ENCODE measurements at places on chromosomes 5 and 9.

DNA sequence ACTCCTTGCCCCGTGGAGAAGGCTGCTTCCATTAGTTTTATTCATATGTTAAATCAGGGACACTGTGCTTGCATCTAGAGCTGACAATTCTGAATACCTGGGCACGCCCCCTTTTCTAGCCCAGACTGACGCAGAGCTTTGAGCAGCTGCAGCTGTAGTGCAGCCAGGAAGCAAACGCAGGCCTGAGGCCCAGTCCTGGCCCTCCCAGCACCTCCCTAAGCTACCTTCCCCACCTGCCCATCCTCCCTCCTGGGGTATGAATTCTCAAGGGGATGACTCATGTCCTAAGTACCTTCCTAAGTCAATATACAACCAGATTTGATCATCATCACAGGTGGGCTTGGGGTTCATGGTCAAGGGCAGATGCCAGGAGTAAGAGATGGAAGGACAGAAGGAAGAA is 3.5 kb downstream of the PHF19 start:
- peak overlapping the region; percentile 13 for H3K27ac ChIP-seq
- H3K4me1 ChIP-seq: peaks cover 16% of the 10 kb centered on the region
- H3K27me3 ChIP-seq: no peaks in the 10 kb centered on the region
- no peak overlapping the region for H3K4me3 ChIP-seq
- DNase-seq: no peak

DNA sequence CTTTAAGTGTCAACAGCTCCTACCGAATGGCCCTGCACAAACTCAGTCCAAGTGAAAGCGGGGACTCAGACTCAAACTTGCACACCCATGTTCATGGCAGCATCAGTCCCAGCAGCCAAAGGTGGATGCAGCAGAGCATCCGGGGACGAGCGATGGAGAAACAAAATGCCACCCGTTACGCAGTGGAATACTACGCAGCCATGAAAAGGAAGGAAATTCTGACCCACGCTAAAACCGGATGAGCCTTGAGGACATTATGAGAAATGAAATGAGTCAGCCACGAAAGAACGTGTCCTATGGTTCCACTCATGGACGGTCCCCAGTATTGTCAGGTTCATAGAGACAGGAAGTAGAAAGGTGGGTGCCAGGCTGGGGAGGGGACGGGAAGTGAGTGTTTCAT is 48.6 kb upstream of the NOTCH1 start:
- no peaks in the 10 kb centered on the region for H3K36me3 ChIP-seq
- no peak overlapping the region for H3K27ac ChIP-seq
- no peak for DNase-seq
- peaks cover 28% of the 10 kb centered on the region for H3K27me3 ChIP-seq

DNA sequence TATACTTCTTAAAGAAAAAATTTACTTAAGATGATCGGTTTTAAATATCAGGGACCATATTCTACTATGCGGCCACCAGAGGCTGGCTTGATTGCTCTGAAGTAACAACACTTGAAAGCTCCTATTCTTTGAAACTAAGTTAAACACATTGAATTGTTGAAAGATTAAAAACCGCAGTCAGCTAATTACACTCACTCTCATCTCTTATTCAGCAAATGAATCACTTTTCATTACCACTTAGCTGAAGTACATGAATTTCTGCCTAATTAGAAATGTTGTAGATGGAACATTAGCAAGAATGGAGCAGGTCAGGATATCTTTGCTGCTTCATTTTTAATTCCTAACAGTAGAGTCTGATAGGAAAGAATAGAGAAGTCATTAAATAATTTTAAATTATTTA is 42.3 kb downstream of the LSM11 start:
- H3K4me3 ChIP-seq: no peak overlapping the region
- no peaks in the 10 kb centered on the region for H3K27me3 ChIP-seq
- no peak for DNase-seq
- H3K4me1 ChIP-seq: no peaks in the 10 kb centered on the region
- H3K36me3 ChIP-seq: peaks cover 48% of the 10 kb centered on the region

DNA sequence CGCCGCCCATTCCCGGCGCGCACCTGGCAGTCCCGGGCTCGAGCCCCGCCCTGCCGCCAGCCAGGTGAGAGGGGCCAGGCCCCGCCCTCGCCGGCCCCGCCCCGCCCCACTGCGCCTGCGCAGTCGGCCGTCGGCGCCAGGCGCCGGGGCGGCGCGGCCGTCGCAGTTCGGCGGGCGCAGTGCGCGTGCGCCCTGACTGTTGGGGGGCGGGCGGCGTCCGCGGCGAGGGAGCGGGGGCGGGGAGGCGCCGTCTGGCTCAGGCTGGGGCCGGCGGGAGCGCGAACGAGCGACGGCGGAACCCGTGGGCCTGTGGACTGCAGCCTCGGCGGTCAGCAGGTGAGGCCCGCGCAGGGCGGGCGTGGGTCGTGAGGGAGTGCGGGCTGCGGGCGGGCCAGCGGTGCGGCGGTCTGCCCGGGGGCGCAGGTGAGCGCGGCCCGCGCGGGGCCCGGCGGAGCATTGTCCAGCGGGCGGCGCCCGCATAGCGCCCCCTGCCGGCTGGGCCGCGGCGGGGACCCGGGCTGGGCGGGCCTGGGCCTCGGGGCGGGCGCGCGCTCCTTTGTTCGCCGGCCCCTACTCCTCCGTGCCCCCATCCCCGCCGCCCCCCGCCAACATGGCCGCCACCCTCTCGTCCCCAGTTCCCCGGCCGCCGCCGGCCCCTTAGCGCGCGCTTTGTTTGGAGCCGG is at the start of gene SPIN1:
Gene SPIN1, plus strand, starts transcription at position 242 of the 683 bp plus-strand sequence. CDS start 38,096 bp downstream, outside the sequence.
- H3K27ac ChIP-seq: peak within 1 kb of the TSS; percentile 96
- peak; percentile 88 for DNase-seq
- peak within 1 kb of the TSS; percentile 96 for H3K4me3 ChIP-seq
- H3K27me3 ChIP-seq: no peaks in the 10 kb centered on the region

GRCh38 chr5:32455311-32455710 is 10.8 kb upstream of the ZFR start:
- no peaks in the 10 kb centered on the region for H3K27me3 ChIP-seq
- no peaks in the 10 kb centered on the region for H3K36me3 ChIP-seq
- H3K27ac ChIP-seq: no peak overlapping the region
- no peaks in the 10 kb centered on the region for H3K4me1 ChIP-seq

GRCh38 chr5:164563370-164563769 is 1058.0 kb downstream of the MAT2B start:
- no peaks in the 10 kb centered on the region for H3K27me3 ChIP-seq
- H3K27ac ChIP-seq: no peak overlapping the region
- H3K36me3 ChIP-seq: no peaks in the 10 kb centered on the region
- no peak overlapping the region for H3K4me3 ChIP-seq
- no peaks in the 10 kb centered on the region for H3K4me1 ChIP-seq
- DNase-seq: no peak

DNA sequence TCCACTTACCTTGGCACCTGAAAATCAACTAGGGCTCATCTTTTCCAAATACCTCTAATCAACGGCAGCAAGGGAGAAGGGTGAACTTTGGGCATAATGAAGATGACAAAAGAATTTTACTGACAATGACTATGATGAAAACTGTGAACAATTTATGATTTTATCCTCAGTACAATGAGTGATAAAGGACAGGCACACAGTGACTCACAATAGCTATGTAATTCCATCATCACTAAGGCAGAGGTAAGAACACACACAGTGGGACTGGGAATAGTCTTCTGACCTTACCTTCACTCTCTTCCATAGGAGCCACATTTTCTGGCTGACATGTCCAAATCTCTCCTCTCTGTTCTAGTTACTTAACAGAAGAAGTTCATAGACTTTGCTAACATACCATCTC is 26.1 kb upstream of the KCNV2 start:
- no peak for DNase-seq
- H3K27ac ChIP-seq: no peak overlapping the region
- H3K27me3 ChIP-seq: no peaks in the 10 kb centered on the region
- no peak overlapping the region for H3K4me3 ChIP-seq
- H3K36me3 ChIP-seq: no peaks in the 10 kb centered on the region

- H3K4me1 ChIP-seq: peaks cover 4% of the 10 kb centered on the region
- no peak for DNase-seq
- H3K27me3 ChIP-seq: peaks cover 68% of the 10 kb centered on the region
- H3K36me3 ChIP-seq: no peaks in the 10 kb centered on the region
Observed at GRCh38 chr5:1294835-1295649, at the start of gene TERT. Gene TERT, minus strand, starts transcription at chr5:1295068. Its CDS starts 79 bp downstream, at chr5:1294989.

- DNase-seq: no peak
- H3K4me1 ChIP-seq: no peaks in the 10 kb centered on the region
- no peaks in the 10 kb centered on the region for H3K27me3 ChIP-seq
- no peaks in the 10 kb centered on the region for H3K36me3 ChIP-seq
- H3K4me3 ChIP-seq: no peak overlapping the region
Observed at GRCh38 chr5:71872311-71872864, 153.3 kb downstream of the CARTPT start.

- DNase-seq: no peak
- H3K4me3 ChIP-seq: no peak overlapping the region
- H3K27ac ChIP-seq: no peak overlapping the region
- H3K4me1 ChIP-seq: no peaks in the 10 kb centered on the region
Observed at GRCh38 chr9:3855929-3856328, 330.1 kb upstream of the RFX3 start.

- H3K4me3 ChIP-seq: no peak overlapping the region
- no peak for DNase-seq
- H3K4me1 ChIP-seq: no peaks in the 10 kb centered on the region
- no peaks in the 10 kb centered on the region for H3K27me3 ChIP-seq
- H3K36me3 ChIP-seq: no peaks in the 10 kb centered on the region
- H3K27ac ChIP-seq: no peak overlapping the region
Observed at GRCh38 chr9:90064248-90064647, 459.4 kb downstream of the GADD45G start.

DNA sequence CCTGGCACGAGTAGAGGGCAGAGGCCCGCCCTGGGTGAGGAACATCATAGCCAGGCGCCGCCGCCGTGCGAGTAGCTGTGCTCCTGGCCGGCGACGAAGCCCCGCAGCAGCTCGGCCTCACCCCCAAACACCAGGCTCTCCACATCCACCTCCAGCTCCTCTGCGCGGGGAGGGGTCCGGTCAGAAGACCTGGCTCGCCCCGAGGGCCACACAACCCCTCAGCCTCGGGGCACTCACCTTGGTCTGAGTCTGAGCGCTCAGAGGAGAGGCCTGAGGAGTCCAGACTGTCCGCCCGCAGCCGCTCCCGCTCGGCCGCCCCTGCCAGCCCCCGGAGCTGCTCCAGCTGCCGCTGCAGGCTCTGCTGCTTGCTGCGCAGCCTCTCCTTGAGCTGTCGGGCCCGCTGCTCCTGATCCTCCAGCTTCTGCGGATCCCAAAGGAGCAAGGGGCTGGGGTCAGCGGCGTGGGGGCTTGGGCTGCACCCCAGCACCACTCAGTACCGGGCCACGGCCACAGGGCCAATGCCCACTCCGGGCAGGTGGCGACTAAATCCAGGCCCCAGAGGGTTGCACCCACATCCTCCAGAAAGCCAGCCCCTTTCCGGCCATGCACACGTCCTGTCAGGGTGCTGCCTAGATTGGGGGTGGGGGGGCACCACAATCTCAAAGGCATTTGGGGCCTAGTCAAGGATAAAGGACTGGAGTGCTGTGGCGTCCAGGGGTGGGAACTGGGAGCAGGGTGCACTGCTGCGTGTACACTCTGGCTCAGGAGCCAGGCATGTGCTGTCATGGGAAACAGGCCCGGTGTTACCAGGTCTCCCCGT is 3.9 kb downstream of the MXD3 start:
- H3K27me3 ChIP-seq: no peaks in the 10 kb centered on the region
- peaks cover 40% of the 10 kb centered on the region for H3K4me1 ChIP-seq
- no peak overlapping the region for H3K4me3 ChIP-seq

DNA sequence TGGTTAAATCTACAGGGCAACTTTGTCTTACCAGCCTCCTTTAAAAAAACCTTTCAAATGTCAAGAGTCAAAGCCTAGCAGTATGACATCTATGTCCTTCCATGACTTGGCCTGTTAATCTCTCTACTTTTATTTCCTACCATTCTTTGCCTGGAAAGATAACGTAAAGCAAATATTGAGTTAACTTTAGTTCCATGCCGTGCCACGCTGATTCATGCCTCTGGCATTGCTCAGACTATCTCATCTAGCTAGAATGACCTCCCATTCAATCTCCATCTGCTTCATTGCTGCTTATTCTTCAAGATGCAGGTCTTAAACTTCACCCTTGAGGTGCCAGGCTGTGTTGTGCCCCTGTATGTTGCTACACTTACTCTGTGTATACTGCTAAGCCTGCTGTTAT is 729.8 kb downstream of the EFNA5 start:
- no peaks in the 10 kb centered on the region for H3K27me3 ChIP-seq
- no peak overlapping the region for H3K27ac ChIP-seq
- no peak for DNase-seq
- no peaks in the 10 kb centered on the region for H3K36me3 ChIP-seq

DNA sequence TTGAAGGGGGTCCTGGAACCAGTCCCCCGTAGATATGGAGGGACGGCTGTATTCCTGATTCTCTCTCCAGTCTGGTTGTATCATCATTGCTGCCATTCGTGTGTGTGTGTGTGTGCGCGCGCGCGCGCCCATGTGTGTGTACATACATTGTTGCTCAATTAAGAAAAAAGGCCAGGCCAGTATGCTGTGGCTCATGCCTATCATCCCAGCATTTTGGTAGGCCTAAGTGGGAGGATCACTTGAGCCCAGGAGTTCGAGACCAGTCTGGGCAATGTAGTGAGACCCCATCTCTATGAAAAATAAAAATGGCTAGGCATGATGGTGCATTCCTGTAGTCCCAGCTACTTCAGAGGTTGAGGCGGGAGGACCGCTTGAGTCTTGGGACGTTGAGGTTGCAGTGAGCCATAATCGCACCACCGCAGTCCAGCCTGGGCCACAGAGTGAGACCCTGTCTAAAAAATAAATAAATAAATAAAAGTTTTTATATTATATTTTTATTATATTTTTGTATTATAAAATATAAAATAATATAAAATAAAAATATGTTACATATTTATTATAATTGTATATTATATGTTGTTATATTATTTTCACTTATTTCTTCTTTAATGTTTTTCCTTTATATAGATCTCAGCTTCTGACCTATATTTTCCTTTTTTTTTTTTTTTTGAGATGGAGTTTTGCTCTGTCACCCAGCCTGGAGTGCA is 53.2 kb downstream of the SPIN1 start:
- H3K27me3 ChIP-seq: no peaks in the 10 kb centered on the region
- no peak overlapping the region for H3K4me3 ChIP-seq
- H3K4me1 ChIP-seq: no peaks in the 10 kb centered on the region
- H3K27ac ChIP-seq: no peak overlapping the region

DNA sequence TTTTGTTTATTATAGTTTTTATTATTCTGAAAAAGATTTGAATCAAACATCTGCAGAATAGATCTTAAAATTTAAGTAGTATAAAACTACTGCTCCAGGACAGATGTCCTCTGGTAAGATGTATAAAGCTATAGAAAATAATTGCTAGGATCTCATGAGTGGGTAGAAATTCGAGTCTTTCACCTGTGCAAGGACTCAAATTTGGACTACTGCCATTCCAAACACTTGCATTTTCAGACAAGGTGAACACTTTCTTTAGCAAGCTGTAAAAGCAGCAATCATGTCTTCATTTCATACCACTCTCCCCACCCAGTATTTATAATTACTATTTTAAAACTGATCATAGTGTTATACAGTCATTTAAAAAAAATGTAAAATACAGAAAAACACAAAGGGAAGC is 20.7 kb downstream of the SKP2 start:
- H3K27ac ChIP-seq: no peak overlapping the region
- DNase-seq: no peak
- no peak overlapping the region for H3K4me3 ChIP-seq
- peaks cover 54% of the 10 kb centered on the region for H3K36me3 ChIP-seq
- no peaks in the 10 kb centered on the region for H3K4me1 ChIP-seq

- H3K27me3 ChIP-seq: no peaks in the 10 kb centered on the region
- H3K4me3 ChIP-seq: no peak overlapping the region
- H3K4me1 ChIP-seq: no peaks in the 10 kb centered on the region
- H3K36me3 ChIP-seq: no peaks in the 10 kb centered on the region
- H3K27ac ChIP-seq: no peak overlapping the region
Observed at GRCh38 chr9:83030391-83031107, 32.4 kb downstream of the RASEF start.

- peaks cover 38% of the 10 kb centered on the region for H3K4me1 ChIP-seq
- H3K27me3 ChIP-seq: no peaks in the 10 kb centered on the region
- no peak for DNase-seq
- no peaks in the 10 kb centered on the region for H3K36me3 ChIP-seq
Observed at GRCh38 chr5:138878437-138879235, 3.5 kb upstream of the LRRTM2 start.
